ENCODE measurements at places on chromosomes 12 and 14.

- DNase-seq = no peak
- H3K4me3 ChIP-seq = no peak overlapping the region
- no peaks in the 10 kb centered on the region for H3K36me3 ChIP-seq
These were observed 267.2 kb upstream of the BTG1 start for GRCh38 chr12:92412856-92413255.

DNA sequence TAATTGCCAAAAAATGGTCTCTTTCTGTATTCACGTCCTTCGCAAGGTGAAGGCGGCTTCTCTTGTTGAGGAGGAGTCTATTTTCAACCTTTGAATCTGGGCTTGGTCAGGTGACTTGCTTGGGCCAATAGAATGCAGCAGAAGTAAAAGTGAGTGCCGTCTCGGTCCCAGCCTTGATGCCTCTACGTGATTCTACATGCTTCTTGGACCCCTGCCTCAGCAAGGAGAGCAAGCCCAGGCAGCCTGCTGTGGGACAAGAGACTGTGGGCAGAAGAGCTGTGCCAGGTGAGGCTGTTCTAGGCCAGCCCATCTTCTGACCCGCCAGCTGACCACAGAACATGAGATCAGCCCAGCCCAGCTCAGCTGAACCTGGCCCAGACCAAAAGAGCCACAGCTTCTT, 39.1 kb upstream of the CCDC63 start:
- H3K27ac ChIP-seq = no peak overlapping the region
- no peak overlapping the region for H3K4me3 ChIP-seq
- H3K27me3 ChIP-seq = no peaks in the 10 kb centered on the region
- DNase-seq = peak; percentile 59
- H3K4me1 ChIP-seq = no peaks in the 10 kb centered on the region

DNA sequence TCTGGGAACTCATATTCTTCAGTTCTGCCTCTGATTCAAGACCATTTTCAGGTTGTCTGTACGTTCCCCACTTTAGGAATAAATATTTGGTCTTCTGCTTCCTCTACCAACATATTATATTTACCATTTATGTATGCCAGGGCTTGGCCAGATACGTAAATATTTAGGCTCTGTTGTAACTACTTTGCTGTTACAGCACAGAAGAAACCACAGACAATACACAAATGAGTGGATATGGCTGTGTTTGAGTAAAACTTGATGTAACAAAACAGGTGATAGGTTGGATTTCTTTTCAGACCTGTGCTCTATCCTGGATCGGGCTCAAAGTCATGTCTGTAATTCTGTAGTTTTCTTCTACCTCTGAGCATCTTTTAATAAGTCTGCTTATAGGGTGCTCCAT, 37.5 kb downstream of the RAP1B start:
- peaks cover 4% of the 10 kb centered on the region for H3K36me3 ChIP-seq
- H3K4me3 ChIP-seq = no peak overlapping the region
- H3K27ac ChIP-seq = no peak overlapping the region

DNA sequence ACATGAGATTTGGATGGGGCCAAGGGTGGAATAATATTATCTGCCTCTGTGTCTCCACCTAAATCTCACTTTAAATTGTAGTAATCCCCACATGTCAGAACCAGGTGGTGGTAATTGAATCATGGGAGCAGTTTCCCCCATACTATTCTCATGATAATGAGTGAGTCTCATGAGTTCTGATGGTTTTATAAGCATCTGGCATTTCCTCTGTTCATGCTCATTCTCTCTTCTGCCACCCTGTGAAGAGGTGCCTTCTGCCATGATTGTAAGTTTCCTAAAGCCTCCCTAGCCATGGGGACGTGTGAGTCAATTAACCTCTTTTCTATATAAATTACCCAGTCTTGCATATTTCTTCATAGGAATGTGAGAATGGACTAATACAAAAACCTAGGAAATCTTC, 29.9 kb downstream of the TSPAN19 start:
- H3K4me1 ChIP-seq = peaks cover 10% of the 10 kb centered on the region
- peaks cover 8% of the 10 kb centered on the region for H3K36me3 ChIP-seq
- no peak overlapping the region for H3K27ac ChIP-seq
- H3K4me3 ChIP-seq = no peak overlapping the region

DNA sequence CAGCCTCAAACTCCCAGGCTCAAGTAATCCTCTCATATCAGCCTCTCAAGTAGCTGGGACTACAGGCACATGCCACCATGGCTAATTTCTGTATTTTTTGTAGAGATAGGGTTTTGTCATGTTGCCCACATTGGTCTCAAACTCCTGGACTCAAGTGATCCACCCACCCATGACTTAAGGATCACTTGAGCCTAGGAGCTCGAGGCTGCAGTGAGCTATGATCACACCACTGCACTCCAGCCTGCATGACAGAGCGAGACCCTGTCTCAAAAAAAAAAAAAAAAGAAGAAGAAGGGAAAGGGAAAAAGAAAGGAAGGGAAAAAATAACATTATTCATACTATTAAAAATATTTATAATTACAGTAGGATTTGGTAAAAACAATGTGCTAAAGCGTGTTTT, 19.2 kb downstream of the EPS8 start:
- no peaks in the 10 kb centered on the region for H3K36me3 ChIP-seq
- no peaks in the 10 kb centered on the region for H3K27me3 ChIP-seq
- no peak for DNase-seq
- H3K27ac ChIP-seq = no peak overlapping the region
- no peak overlapping the region for H3K4me3 ChIP-seq

DNA sequence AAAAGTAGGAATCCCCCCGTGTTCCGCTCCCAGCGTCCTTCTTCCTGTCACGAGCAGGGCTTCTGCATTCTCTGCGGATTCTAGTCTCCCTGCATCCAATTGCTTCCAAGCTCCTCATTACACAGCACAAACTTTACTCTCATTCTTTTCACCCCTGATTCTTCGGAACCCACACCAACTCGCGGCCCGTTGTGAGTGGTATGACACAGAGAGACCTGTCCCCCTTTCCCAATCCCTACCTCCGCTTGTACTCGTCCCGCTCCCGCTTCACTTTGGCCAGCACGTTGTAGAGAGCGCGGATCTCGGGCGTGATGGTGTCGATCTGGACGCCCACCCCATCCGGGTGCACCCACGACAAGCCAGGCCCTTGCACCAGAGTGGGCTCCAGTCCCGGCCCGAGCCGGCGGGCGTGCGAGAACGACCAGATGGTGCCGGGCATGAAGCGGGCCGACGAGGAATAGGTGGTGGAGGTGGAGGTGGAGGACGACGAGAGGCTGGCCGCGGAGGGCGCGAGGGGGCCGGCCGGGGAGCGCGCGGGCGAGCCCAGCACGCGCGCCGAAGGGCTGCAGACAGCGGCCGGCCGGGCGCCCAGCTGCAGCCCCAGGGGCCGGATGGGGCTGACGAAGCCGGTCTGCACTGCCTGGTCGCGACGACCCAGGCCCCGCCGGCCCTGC, 687 bp downstream of the IFFO1 start:
- no peak for DNase-seq
- peaks cover 49% of the 10 kb centered on the region for H3K36me3 ChIP-seq
- H3K27ac ChIP-seq = no peak overlapping the region
- peak overlapping the region; percentile 87 for H3K4me3 ChIP-seq
- H3K4me1 ChIP-seq = peaks cover 2% of the 10 kb centered on the region
- no peaks in the 10 kb centered on the region for H3K27me3 ChIP-seq

DNA sequence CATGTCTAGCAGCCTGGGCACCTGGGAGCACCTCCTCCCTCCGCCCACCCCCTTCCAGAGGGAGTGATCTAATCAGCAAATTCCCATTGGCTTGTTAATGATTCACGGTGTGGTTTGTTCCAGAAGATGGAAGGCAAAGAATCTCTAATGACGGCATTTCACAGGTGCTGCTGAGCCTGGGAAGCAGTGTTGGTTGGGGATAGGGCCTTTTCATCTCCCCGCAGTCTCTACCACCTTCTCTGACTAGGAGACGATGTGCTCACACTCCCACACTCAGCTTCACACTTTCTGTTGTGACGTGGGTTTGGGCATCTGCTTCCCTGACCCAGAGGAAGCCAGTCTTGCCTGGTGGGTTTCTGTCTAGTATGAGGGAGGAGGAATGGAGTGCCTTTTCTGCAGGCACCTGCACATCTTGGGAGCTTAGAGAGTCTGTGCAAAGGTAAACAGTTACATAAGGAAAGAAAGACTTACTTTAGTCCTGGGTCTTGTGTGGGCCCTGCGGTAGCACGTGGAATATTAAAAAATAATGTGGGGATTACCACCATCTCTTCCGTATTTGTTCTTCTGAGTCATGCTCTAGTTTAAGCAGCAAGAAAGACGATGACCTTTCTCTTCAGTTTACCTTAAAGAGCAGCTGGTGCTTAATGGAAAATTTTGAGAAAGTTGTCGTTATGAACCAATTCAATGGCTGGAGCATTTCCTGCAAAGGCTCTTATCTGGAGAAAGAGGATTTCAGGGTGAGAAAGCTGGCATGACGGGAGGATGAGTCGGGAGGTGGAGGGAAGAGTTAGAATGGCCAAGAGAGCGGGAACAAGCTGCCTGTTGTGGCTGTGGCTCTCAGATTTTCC, 70.6 kb upstream of the ARHGAP5 start:
- H3K4me1 ChIP-seq = no peaks in the 10 kb centered on the region
- no peak overlapping the region for H3K4me3 ChIP-seq
- no peaks in the 10 kb centered on the region for H3K27me3 ChIP-seq
- no peak overlapping the region for H3K27ac ChIP-seq

GRCh38 chr14:105474483-105475268, at the start of gene CRIP2:
TSS of gene CRIP2 (plus strand) at chr14:105474821. CDS start at chr14:105474863, 42 bp downstream.
- H3K4me1 ChIP-seq = no peaks in the 10 kb centered on the region
- peak within 1 kb of the TSS; percentile 51 for H3K4me3 ChIP-seq
- DNase-seq = no peak

DNA sequence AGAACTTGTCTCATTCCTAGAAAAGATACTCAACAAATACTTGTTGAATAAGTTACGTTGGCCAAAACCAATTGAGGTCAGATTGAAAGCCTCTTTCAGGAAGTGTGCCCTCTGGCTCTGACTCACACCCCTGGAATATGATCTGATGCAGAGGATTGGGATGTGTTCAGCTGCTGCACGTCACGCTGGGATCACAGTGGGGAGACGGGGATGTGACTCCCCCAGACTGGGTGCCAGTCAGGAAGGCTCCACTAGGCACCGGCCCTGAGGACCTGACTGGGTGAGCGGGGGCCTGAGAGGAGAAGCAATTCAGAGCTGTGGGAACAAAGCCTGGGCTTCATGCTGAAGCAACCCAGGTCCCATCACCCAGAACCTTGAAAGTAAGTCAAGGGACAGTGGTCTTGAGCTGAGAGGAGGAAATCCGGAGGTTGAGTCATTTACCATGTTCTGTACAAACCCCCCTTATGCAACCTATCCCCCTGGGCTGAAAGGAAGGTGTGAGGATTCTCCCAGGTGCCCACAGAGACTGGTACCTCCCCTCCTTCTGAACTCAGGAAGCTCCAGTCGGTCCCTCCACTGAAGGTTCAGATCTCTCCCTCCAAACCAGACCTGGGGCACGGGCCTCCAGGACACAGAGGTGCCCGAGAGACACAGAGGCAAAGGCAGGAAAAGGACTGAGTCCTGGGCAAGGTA, 3.9 kb downstream of the CEBPE start:
- DNase-seq = no peak
- no peak overlapping the region for H3K4me3 ChIP-seq
- H3K36me3 ChIP-seq = no peaks in the 10 kb centered on the region
- no peak overlapping the region for H3K27ac ChIP-seq
- no peaks in the 10 kb centered on the region for H3K27me3 ChIP-seq

DNA sequence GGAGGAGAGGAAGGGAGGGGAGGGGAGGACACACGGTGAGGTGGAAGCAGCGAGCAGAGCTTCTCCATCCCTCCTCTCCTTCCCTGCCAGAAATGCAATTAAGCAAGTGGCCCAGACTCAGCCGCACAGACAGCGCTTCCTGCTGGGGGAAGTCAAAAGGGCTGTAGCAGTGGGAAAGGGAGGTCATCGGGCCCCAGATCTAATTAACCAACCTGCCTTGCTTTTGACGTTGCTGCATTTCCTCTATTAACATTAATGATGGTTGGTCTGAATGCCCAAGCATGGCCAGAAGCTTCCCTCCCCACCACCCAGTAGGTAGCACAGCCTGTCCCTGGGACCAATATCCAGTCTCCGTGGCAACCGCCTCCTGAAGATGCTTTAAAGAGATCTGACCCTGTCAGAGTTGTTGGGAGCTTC, 4.6 kb upstream of the NGB start:
- peaks cover 12% of the 10 kb centered on the region for H3K27me3 ChIP-seq
- H3K27ac ChIP-seq = no peak overlapping the region
- H3K36me3 ChIP-seq = peaks cover 9% of the 10 kb centered on the region
- no peak overlapping the region for H3K4me3 ChIP-seq

DNA sequence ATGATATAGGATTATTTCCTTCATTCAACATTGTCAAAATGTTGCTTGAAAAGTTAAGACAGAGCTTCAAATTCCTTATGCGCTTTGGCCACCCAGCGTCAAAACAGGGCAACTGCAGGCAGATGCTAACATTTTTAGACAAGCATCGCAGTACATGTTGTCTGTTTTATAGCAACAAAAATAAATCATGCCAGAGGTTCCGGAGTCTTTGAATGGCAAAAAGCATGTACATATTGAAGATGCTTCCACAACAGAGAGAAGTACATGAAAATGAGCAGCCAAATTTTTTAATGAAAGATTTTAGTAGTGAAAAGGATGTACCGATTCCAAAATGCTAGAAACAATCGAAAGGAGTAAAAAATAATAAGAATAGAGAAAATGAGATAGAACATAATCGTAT, 49.8 kb upstream of the USP15 start:
- H3K27ac ChIP-seq = no peak overlapping the region
- H3K4me3 ChIP-seq = no peak overlapping the region
- no peaks in the 10 kb centered on the region for H3K27me3 ChIP-seq
- DNase-seq = peak; percentile 37

DNA sequence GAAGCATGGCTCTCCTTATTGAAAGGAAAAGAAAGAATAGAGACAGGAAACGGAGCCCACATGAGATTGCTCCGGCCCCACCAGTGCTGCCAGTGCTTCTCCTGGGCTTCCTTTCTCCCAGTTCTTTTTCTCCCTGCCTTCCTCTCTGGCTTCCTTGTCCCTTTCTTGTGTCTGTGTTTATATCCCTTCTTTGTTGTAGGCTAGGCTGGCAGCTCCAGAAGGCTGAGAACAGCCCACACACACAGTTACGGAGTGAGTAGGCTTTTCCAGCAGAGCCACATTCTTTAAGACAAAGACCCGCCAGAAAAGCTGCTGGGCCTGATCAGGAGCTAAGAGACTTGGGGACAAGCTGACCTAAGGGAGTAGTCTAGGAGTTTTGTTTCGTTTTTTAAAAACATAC, 13.0 kb downstream of the CIPC start:
- H3K4me1 ChIP-seq = peaks cover 8% of the 10 kb centered on the region
- no peaks in the 10 kb centered on the region for H3K27me3 ChIP-seq
- peak overlapping the region; percentile 0 for H3K4me3 ChIP-seq

- H3K27ac ChIP-seq = no peak overlapping the region
- no peaks in the 10 kb centered on the region for H3K36me3 ChIP-seq
- H3K27me3 ChIP-seq = no peaks in the 10 kb centered on the region
These were observed 14.6 kb upstream of the EIF5 start for GRCh38 chr14:103319422-103319821.
